ENCODE measurements at places on chromosomes 5 and 9.

DNA sequence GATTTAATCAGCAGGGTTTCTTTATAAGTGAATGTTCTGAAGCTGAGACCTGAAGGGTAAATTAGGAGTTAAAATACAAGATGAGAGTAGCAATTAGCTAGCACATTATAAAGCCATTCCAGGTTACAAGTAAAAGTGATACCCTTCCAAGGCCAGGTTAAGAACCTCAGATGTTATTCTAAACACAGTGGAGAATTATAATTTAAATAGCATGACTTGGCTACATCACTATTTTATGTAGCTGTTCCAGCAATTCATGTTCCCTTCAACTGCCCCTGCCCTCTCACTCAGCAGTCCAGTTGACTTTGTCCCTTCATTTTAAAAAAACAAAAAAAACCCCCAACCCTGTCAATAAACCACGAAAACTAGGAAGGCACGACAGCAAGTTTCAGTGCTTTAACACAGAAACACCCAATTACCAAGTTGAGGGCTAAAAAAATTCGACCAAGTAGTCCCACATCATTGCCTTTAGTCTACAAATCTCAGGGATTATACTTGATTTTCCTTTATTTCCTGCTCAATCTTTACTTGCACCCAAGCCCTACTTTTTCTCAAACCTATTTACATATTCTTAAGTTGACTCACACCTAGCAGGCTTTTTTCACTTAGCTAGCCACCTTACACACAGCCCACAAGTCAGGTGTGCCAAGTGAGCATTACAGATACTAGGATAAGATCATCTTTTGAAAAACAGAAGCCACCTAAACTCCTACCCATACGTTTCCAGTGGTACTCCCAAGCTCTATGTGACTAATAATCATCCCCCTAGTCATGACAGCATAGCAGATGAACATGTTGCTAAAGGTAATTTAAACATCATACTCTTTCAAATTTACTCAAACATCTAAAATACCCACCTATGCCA is 3.4 kb downstream of the RPL37 start:
- DNase-seq, result no peak

GRCh38 chr5:40746703-40747102 is 9.1 kb downstream of the TTC33 start:
- no peak for DNase-seq

DNA sequence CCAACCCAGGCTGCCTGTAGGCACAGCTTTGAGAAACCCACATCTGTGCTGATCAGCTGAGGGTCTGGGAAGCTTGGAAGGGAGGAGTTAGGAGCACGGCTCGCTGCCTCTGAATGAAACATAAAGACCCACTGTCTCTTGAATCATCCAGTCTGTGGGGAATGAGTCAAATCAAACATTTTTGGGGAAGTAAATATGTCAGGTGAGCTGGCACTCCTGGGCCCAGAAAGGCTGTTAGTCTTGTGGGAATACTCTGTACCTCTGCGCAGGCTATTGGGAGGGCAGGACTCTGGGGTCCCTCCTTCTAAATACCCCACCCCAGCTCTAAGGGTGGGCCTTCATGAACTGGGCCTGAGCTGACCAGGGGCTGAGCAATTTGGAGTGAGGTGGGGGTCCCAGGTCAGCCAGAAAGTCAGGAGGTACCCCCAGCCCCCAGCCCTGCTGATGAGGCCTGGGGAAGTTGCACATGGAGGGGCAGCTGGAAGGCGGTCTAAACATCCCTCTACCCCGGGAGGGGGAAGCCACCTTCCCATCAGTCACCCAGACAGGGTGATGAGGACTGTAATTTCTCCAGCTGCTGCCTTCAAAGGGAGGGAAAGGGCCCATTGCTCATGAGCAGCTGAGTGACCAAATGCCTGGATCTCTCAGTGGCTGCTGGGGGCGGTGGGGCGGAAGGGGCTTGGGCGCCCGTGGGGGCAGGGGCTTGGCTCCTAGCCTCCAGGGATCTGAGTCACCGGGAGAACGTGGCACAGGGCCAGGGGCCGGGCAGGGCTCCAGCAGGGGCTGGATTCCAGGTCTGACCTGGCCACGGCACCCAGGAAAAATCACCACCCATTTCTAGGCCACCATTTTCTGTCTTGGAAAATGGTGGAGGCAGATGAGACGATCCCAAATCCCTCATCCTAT is 10.8 kb downstream of the FIBCD1 start:
- peak; percentile 62 for DNase-seq

DNA sequence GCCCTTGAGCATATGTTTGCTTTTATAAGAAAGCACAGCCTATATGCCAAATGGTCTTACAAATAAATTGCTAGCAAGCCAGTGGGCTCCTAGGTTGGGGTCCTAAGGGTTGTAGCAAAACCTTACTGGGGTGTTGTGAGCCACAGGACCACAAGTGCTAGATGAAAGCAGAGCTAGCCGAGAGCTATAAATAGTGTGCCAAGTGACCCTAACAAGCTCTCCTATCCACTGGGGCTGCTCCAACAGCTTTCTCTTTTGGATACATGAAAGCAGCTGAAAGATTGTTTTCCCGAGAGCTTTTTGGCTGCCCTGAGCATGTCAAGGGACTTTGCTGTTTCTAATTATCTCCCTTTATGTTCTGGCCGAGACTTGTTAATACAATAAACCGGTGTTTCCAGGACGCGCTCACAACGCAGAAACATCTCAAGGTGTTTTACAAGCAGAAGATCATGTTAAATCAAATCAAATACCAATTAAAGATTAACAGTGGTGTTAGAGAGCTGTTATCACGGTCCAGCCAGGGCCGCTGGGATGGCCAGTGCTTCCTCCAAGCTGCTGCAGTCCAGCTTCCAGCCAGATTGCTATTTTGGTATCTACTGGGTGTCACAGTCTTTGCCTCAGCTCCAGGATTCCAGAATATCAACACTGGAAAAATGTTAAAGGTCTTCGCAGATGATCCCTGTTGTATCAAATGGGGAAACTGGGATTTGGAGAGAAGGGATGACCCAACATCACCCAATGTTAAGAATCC is 351.0 kb downstream of the ASTN2 start:
- no peak for DNase-seq

- peak; percentile 7 for DNase-seq
Measured at GRCh38 chr9:4923580-4924544, 61.2 kb upstream of the JAK2 start.

DNA sequence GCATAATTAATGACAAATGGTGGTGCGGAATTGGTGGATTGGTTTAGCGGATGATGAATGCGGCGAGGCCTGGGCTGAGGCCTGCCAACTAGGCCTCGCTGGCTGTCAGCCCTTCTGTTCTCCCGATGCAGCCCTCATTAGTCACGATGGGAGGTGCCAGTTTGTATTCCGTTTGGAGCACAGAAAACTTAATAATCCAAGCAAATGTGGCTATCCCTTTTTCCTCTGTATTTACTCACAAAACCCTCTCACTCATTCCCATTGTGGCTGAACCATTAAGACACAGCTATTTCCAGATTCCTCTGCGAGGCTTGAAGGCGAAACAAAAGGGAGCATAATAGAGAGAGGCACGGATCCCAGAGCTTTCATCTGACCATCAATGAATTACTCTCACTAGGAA is 114.3 kb downstream of the MVB12B start:
- no peak for DNase-seq

DNA sequence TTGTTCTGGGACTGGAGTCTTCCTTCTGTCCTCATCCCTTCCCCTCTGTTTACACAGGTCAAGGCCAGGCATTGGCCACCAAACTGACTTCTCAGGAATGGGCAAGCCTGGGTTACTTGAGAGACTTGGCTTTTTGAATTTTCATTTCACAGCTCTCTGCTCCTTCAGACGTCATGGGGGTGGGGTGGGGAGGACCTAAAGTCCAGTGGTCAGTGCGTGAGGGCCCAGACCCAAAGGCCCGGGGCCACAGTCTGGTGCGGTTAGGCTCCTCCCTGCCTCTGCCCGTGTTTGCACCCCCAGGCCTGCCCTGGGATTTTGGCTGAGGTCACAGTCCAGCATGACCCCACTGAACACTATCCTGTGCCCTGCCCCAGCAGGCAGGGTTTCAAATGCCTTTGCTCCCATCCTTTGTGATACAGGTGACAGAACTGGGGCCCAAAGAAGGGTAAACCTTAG is 4.1 kb upstream of the CXXC5 start:
- DNase-seq, result no peak

- DNase-seq, result no peak
Measured at GRCh38 chr5:74432216-74432615, 208.3 kb downstream of the ENC1 start.

All from LoVo (cell line).